ENCODE measurements at places on chromosomes 5 and 9.

DNA sequence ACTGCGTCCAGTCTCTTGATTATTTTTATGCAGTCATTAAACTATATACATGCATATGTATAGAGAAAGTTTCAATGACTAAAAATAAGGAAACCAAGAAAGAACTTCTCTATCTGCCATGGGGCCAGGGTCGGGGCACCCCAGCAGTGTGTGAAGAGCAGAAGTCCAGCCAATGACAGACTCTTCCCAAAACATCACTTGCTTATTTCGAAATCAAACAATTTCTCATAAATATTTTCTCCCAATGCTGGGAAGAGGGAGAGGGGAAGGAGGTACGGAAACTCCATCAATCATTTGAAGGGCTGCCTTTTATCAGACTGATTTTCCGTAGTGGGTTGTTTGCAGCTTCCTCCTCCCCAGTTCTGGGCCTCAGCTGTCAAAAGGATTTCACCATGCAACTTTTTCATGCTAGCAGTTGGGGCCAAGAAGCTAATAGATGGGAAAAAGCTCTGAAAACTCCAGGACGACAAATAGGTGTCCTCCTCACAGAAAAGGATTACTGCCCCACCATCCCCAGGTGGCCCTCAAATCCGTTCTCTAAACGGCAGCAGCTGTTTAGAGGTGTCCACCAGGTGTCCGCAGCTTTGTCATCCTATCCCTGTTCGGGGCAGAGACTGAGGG, 617 bp upstream of the FPGS start:
- no peak for DNase-seq

- DNase-seq: no peak
These were observed 13.5 kb downstream of the CXCL14 start for GRCh38 chr5:135565266-135565665.

DNA sequence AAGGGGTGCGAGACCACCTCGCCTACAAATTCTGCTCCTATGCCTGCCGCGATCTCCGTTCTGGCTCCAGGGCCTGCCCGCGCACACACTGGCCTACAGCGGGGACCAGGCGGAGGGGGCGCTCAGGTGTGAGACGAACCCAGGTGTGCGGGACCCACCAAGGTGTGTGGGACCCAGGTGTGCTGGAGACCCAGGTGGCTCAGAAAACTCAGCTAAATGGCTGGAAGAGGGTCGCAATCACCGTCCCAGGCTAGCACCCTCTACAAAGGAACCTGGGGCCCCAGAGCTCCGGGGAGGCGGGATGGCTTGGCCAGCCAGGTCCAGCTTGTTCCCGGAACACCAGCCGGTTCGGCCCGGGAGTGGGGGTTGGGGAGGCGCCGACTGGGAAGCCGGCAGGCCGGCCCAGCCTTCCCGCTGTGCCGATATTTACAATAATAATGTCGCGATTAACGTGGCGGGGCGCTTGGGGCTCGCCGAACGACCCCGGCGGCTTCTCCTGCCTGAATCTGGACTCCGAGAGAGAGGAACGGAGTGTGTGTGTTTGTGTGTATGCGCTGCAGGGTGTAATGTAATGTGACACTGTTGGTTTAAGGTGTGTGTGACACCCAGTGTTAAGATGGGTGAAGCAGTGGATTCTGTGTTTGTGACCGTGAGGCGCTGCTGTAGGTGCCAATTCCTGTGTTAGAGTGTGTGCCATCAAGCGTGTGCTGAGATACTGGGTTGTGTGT, 1.4 kb downstream of the PCDH1 start:
- peak; percentile 15 for DNase-seq

- no peak for DNase-seq
These were observed 24.7 kb upstream of the STX17 start for GRCh38 chr9:99881769-99882168.

DNA sequence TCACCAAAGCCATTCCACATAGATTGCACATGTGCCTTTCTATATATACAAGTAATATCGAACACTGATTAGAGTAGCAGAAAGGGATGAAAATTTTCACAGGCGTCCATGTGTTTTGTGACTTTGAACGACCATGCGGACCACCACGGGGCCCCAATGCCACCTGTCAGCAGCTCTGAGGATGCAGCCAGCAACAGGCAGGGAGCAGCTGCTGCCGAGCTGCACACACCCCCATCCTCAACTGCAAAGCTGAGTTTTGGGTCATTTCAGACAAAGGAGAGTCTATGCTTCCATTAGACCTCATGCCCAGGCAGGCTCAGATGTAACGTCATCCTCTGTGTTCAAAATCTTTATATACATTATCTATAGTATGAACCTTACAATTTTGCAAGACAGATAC, 503.8 kb downstream of the IRX1 start:
- no peak for DNase-seq

GRCh38 chr5:86542532-86542931, 75.2 kb upstream of the COX7C start:
- no peak for DNase-seq

GRCh38 chr5:12851761-12852160, 947.5 kb upstream of the CTNND2 start:
- no peak for DNase-seq

DNA sequence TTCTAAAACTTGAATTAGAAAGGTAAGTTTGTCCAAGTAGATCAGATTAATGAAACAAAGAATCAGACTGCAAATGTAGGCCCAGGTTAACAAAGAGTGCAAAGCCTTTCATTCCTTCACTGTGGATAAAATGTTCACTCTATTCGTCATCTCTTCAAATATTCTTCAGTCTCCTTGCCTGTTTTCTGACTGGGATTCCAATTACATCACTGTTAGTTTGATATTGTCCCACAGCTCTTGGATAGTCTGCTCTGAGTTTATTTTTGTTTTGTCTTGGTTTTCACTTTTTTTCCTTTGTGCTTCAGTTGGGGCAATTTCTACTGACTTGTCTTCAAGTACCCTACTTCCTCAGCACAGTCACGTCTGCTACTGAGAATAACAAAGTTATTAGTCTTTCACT, 38.5 kb upstream of the GZMA start:
- DNase-seq: no peak

- DNase-seq: no peak
These were observed 103.0 kb upstream of the FTMT start for GRCh38 chr5:121748686-121749085.

All from effector memory CD8-positive, alpha-beta T cell (primary cell).